ENCODE measurements at places on chromosomes 16 and 17.

DNA sequence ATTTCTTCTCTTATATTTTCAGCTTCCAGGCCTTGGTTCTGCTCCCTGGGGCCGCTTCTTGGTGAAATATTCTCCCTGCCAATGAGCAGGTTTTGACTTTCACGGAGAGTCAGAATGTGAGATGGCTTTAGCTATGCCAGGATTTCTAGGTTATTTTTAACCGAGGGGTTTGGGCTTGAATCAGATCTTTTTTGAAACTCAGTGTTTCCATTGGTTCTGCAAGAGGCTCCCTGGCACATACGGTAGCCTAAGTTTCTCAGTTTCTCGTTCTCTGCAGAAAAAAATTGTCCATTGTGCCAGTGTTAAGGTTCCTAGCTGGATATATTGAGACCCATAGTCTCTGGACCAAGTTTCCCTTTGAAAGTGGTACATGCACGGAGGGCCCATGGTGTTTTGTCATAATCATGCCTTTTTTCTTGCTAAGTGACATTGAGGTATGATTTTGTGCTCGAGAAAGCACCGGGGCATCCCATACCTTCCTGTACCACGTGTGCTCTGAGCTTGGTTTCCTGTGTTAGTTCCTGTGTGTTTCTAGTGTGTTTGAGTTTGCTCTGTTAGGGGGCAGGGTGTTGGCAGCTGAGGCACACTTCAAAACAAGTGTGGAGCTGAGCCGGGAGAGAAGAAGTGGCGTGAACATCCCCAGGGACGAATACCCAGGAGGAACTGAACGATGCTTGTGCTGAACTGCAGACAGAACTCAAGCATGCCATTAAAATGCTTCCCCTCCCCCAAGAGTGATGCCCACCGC is 127.2 kb downstream of the HS3ST3B1 start:
- no peaks in the 10 kb centered on the region for H3K4me1 ChIP-seq
- no peaks in the 10 kb centered on the region for H3K36me3 ChIP-seq
- H3K4me3 ChIP-seq = no peak overlapping the region
- no peak for DNase-seq
- H3K27ac ChIP-seq = no peak overlapping the region

DNA sequence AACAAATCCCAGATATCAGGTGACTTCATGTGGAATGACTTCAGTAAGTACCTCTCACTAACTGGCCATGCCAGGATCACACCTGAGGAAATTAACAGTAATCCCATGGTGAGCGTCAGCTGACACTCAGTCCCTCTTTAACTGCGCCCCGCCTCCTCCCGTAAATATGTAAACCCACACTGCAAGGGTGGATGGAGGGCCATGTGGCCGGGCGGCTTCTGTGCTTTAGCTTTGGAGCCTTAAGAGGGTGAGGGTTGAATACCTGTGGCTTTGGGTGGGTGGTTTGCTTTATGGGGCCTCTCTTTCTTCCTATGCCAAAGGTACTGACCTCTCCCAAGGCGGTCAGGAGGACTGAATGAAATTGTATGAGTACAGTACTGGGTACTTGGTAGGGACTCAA is 141.7 kb downstream of the MRM1 start:
- H3K4me1 ChIP-seq = no peaks in the 10 kb centered on the region
- no peaks in the 10 kb centered on the region for H3K36me3 ChIP-seq
- no peak for DNase-seq
- H3K4me3 ChIP-seq = no peak overlapping the region
- H3K27me3 ChIP-seq = no peaks in the 10 kb centered on the region
- H3K27ac ChIP-seq = no peak overlapping the region

DNA sequence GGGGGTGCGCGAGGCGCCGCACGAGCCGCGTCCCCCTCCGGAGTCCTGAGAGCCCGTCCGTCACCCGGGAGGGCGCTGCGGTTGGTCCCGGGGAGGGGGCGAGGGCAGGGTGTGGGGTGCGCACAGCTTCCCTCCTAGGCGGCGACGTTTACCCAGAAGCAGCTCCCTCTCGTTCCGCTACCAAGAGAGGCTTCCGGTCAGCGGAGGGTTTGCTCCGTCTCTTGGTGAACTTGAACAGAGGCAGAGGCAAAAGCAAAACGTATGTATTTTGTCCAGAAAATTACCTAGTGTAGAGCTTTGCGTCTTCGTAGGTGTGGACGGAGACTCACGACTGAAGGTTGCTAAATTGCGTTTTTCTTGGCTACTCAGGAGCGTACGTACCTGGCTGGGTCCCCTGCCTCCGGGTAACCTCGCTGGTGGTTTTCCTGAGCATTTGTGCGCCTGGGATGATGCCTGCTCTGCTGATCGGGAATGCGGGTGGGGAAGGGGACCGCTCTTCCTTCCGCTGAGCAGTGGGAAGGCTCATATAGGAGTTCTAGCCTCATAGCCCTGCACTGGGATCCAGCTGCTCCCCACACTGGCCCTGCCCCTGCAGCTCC is 833 bp downstream of the WSCD1 start:
- peaks cover 3% of the 10 kb centered on the region for H3K27me3 ChIP-seq
- no peaks in the 10 kb centered on the region for H3K4me1 ChIP-seq
- DNase-seq = no peak
- peak overlapping the region; percentile 76 for H3K4me3 ChIP-seq

- no peaks in the 10 kb centered on the region for H3K4me1 ChIP-seq
- no peaks in the 10 kb centered on the region for H3K27me3 ChIP-seq
- no peak overlapping the region for H3K4me3 ChIP-seq
- DNase-seq = no peak
- H3K36me3 ChIP-seq = peaks cover 10% of the 10 kb centered on the region
Observed at GRCh38 chr17:1096215-1096614, 83.6 kb downstream of the ABR start.

DNA sequence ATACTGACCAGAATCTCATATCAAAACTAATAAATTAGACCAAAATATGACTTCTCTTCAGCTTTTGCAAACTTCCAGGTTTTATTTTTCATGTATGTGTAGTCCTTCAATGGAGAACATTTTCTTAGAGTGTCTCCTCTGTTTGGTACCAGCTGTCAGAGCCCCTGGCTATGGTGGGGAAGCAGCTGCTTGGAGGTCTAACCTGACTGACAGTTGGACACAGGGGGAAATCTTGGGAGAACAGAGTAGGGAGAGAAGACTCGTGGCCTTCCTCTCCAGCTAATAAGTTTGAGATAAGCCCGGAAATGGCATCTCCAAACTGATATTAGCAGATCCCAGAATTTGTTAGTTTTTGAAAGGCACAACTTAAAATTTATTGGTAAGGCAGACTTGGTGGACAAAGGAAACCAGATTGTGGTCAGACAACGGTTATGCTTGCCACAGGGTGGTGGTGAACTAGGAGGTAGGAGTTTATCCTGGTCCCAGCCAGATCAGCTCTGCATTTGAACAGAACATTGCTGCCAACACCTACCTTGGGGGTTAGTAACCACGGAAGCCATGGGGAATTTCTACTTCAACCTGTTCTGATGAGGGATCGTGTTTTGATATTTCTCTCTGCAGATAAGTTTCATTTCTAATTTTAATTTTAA is 39.2 kb upstream of the IRX3 start:
- peaks cover 8% of the 10 kb centered on the region for H3K4me1 ChIP-seq
- H3K36me3 ChIP-seq = no peaks in the 10 kb centered on the region
- H3K4me3 ChIP-seq = no peak overlapping the region
- H3K27ac ChIP-seq = no peak overlapping the region
- no peak for DNase-seq
- H3K27me3 ChIP-seq = no peaks in the 10 kb centered on the region

- peak; percentile 48 for DNase-seq
- H3K27me3 ChIP-seq = no peaks in the 10 kb centered on the region
Observed at GRCh38 chr16:30561089-30561816, 3.1 kb upstream of the ZNF764 start.

DNA sequence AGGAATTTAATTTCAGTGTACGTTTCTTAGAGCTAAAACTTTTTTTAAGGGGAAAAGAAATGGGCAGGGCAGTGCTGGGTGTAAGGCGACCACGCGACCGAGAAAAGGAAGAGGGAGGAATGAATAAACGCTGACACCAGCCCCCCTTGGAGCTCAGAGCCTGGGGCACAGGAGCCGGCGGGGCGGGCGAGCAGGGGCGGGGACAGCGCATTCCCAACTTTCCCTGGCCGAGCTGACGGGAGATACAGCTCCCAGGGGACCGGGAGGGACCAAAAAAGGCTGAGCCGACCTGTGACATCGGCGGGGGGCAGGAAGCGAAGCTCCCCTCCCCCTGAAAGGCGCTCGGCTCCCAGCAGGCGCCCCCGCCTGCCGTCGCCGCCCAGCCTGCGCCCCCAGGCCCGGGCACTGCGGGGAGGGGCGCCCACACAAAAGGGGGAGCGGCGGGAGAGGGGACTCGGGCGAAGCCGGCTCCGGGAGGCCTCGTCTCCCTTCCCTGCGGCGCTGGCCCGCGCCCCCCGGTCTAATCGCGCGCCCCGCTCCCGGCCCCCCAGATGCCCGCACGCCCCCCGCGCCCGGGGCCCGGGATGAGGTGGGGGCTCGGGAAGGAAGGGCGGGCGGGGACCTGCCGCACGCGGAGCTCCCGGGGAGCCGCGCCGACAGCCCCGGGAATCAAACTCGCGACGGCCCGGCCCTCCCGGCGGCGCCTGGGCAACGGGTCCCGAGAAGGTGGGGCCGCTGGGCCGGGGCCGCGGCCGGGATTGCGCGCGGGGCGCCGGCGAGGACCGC is 622 bp downstream of the CUEDC1 start:
- H3K27ac ChIP-seq = no peak overlapping the region
- H3K27me3 ChIP-seq = peaks cover 6% of the 10 kb centered on the region
- peak; percentile 86 for DNase-seq

DNA sequence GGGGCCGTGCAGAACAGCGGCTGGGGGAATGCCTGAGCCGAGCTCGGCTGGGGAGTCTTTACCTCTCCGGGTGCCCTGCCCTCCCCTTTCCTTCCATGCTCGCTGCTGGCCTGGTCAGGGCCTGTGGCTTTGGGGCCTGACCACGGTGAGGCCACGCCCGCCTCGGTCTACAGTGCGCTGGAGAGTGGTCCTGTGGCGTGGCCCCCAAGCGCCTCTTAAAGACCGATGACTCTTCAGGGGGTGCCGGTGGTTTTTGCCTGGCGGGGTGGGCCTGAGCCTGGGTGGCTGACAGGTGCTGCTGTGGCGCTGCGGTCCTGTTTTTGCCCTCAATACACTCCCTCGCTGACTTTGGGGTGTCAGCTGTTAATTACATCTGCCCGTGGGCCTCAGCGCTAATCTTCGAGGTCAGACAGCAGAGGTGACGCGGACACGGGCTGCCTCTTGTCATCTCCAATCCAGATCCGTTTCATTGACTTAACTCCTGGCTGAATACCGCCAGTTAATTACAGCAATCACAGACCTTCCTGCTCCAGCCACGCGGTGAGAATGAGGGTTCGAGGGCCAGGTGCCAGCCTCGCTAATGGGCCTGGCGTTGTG is 29.7 kb downstream of the GSE1 start:
- no peaks in the 10 kb centered on the region for H3K27me3 ChIP-seq
- H3K4me1 ChIP-seq = no peaks in the 10 kb centered on the region
- no peak overlapping the region for H3K4me3 ChIP-seq
- H3K36me3 ChIP-seq = peaks cover 2% of the 10 kb centered on the region

GRCh38 chr16:73163238-73163815 is 115.4 kb upstream of the ZFHX3 start:
- H3K27me3 ChIP-seq = no peaks in the 10 kb centered on the region
- H3K27ac ChIP-seq = no peak overlapping the region
- H3K36me3 ChIP-seq = no peaks in the 10 kb centered on the region
- H3K4me3 ChIP-seq = no peak overlapping the region

- DNase-seq = no peak
- H3K4me1 ChIP-seq = no peaks in the 10 kb centered on the region
- H3K4me3 ChIP-seq = no peak overlapping the region
- no peaks in the 10 kb centered on the region for H3K36me3 ChIP-seq
Observed at GRCh38 chr16:81551821-81552304, 107.3 kb downstream of the CMIP start.

DNA sequence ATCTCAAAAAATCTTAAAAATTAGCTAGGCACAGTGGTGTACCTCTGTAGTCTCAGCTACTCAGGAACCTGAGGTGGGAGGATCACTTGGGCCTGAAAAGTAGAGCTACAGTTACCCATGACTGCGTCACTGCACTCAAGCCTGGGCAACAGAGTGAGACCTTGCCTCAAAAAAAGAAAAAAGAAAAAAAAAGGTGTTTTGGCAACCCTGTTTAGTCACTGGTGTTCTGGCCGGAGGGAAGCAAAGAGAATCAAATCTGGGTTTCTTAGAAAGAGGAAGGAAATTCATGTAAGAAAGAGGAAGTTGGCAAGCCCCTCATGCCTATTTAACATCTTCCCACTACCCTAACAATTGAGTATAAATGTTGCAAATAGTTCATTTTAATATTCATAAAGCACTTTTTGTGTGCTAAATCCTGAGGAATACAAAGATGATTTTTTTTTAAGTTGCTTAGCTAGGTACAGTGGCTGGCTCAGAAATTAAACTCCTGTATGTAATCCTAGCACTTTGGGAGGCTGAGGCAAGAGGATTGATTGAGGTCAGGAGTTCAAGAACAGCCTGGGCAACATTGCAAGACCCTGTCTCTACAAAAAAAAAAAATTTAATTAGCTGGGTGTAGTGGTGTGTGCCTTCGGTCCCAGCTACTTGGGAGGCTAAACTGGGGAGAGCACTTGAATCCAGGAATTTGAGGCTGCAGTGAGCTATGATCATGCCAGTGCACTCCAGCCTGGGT is 6.5 kb upstream of the USP32 start:
- H3K36me3 ChIP-seq = no peaks in the 10 kb centered on the region
- no peak overlapping the region for H3K4me3 ChIP-seq
- H3K27me3 ChIP-seq = no peaks in the 10 kb centered on the region
- DNase-seq = no peak

GRCh38 chr16:83967091-83967490 is 953 bp upstream of the NECAB2 start:
- H3K36me3 ChIP-seq = no peaks in the 10 kb centered on the region
- no peak overlapping the region for H3K27ac ChIP-seq
- DNase-seq = no peak

GRCh38 chr17:28684963-28685362 is 23.0 kb downstream of the SUPT6H start:
- no peak for DNase-seq
- H3K27ac ChIP-seq = no peak overlapping the region
- H3K4me3 ChIP-seq = no peak overlapping the region
- H3K27me3 ChIP-seq = peaks cover 1% of the 10 kb centered on the region
- no peaks in the 10 kb centered on the region for H3K4me1 ChIP-seq
- H3K36me3 ChIP-seq = peaks cover 94% of the 10 kb centered on the region

GRCh38 chr16:49344401-49344800 is 29.2 kb upstream of the C16orf78 start:
- no peaks in the 10 kb centered on the region for H3K4me1 ChIP-seq
- no peak overlapping the region for H3K4me3 ChIP-seq
- DNase-seq = no peak
- no peak overlapping the region for H3K27ac ChIP-seq
- no peaks in the 10 kb centered on the region for H3K27me3 ChIP-seq
- H3K36me3 ChIP-seq = no peaks in the 10 kb centered on the region

- no peaks in the 10 kb centered on the region for H3K4me1 ChIP-seq
- no peak overlapping the region for H3K4me3 ChIP-seq
- no peak for DNase-seq
- no peaks in the 10 kb centered on the region for H3K27me3 ChIP-seq
- no peak overlapping the region for H3K27ac ChIP-seq
Observed at GRCh38 chr16:12429756-12430155, 373.9 kb downstream of the CPPED1 start.
